ENCODE measurements at places on chromosomes 11 and 22. TPM values are rescaled to one million over a fixed set of nuclear protein-coding genes. Genes with fewer than 3 reads are reported as not detected.
A peak's percentile ranks its signal among the peaks of the same experiment; 100 is the strongest.

GRCh38 chr11:3206156-3206921 lies 12.3 kb downstream of the MRGPRG start:
- DNase-seq, result no peak

- no peak for DNase-seq
Observed at GRCh38 chr11:130197386-130198035, 37.9 kb downstream of the ST14 start.

GRCh38 chr11:36326524-36327419 lies 30.7 kb downstream of the PRR5L start:
- DNase-seq, result no peak

GRCh38 chr11:12134236-12134585 lies 23.8 kb downstream of the MICAL2 start:
- DNase-seq, result no peak

PGA3 gene
- not detected for total RNA-seq

DNA sequence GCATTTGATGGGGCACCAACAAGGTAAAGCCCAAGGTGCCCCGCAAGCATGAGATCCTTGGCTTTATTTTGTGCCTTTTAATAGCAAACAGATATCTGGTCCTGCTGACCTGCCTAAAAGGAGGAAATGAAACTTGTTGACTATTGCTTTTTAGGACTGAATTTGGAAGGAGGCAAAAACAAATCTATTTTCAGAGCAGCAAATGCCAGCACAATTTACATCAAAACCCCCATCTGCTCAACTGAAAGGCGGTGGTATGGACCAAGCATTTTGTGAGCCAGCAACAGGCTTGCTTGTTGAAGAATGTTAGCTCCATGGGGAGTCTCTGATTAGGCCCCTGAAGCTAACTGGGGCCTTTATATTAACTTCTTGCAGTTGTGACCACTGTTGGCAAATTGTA lies 192.6 kb upstream of the E2F8 start:
- DNase-seq, result no peak

DNA sequence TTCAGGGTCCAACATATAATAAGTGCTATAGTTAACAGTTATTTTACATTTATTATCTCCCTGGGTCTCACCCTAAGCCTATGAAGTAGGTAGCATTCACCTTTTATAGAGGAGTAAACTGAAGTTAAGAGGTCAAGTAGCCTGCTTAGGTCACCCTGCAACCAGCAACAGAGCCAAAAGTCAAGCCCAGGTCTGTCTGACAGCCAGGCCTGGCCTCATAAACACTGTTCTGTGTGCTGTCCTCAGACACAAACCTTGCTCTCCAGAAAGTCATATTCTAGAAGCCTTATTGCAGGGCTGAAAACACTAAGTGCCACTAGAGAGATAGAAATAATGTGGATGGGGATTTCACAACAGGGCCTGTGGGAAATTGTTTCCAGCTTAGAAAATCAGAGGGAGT lies 59.3 kb downstream of the BDNF start:
- no peak for DNase-seq

GDPD4 gene
- total RNA-seq, result 10.2 TPM

OSBP2 gene
- total RNA-seq, result 0.63 TPM

DNA sequence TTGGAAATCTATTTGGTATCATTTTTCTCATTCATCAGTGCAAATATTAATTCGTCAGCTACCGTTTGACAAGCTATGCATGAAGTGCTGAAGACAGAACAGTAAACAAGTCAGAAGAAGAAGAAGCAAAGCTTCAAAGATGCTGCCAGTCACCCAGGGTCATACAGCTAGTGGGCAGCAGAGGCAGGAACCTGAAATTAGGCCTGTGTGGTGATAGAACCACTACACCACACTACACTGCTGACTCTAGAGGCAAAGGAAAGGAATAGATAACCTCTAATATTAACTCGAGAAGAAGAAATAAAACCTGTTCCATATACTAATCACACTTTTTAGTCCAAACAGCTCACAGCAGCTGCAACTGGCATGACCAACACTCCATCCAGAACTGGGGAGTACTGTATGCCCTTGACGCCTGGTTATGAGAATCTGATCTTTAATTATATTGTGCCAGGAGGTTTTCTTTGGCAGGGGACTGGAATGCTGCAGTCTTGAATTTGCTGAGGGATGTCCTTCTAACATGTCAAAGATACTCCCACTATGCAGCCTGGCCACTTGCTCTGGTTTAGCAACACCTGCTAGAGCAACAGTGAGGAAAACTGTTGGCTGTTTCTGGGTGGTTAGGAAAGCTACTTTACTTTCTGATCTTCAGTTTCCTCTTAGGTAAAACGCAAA lies 73.0 kb downstream of the PAK1 start:
- no peak for DNase-seq

HBE1 gene
- total RNA-seq, result 1.9 TPM

DNA sequence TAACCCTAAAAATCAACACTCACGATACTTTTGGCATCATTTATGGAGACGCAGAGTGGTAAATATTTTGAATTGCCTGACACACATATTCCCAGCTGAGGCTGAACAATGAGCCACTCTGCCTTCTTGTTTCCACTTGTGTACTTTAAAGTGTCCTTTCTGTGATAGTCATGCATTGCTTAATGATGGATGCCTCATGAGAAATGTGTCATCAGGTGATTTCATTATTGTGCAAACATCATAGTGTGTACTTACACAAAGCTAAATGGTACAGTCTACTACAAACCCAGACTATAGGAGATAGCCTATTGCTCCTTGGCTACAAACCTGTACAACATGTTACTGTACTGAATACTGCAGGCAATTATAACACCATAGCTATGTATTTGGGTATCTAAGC lies 44.2 kb downstream of the MRE11 start:
- DNase-seq, result no peak

TTC12 gene
- total RNA-seq, result 5.8 TPM

- no peak for DNase-seq
Observed at GRCh38 chr22:29607426-29607825, 4.0 kb downstream of the NF2 start.

SLC6A5 gene
- total RNA-seq, result not detected

GRCh38 chr11:2251138-2251537 lies 19.2 kb downstream of the ASCL2 start:
- no peak for DNase-seq

DNA sequence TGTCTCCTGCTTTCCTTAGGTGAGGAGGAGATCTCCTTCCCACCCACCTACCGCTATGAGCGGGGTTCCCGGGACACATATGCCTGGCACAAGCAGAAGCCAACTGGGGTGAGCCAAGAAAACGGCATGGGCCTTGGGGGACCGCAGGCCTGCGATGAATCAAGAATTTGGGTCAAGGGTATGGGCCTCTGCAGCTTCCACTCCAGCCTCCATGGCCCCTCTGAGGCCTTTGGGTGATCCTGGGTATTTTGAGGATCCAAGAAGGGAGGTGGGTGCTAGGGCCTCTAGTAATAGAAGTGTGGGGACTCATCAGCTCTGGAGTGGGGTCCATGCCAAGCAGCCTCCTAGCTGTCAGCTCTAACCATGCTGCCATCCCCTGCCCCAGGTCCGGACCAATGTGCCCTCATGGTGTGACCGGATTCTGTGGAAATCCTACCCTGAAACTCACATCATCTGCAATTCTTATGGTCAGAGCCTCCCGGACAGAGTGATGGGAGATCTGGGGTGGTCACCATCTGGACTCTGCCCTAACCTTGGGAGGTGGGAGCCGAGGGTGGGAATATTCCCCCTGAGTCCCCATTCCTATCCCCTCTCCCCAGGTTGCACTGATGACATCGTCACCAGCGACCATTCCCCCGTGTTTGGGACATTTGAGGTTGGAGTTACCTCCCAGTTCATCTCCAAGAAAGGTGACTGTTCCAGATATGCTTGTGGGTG lies 8.6 kb downstream of the INPPL1 start:
- peak; percentile 40 for DNase-seq

DNA sequence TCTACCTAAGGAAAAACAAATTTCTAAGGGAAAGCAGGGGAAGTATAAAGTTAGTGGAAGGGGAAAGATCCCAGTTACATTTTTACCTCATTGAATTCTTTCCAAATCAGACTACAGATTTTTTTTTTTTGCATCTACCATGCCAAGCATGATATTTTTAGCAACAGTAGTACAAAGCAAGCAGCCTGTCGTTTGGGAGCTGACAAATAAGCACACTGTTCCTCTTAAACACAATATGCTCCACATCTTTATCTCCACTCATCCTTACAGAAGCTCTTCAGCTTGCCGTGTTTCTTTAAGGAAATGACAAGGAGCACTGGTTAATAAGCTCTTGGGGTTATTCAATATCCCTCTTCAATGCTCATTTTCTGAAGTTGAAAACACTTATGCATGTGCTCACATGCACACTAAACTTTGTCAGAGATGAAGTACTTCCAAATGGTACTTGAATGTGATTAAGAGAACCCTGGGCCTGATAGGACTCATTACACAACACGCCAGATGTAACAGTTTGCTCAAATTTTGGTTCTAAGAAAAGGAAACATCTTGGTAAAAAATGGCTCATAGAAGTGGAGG lies 53.8 kb downstream of the PAX6 start:
- DNase-seq, result no peak

CHADL gene
- 2.5 TPM for total RNA-seq

DNA sequence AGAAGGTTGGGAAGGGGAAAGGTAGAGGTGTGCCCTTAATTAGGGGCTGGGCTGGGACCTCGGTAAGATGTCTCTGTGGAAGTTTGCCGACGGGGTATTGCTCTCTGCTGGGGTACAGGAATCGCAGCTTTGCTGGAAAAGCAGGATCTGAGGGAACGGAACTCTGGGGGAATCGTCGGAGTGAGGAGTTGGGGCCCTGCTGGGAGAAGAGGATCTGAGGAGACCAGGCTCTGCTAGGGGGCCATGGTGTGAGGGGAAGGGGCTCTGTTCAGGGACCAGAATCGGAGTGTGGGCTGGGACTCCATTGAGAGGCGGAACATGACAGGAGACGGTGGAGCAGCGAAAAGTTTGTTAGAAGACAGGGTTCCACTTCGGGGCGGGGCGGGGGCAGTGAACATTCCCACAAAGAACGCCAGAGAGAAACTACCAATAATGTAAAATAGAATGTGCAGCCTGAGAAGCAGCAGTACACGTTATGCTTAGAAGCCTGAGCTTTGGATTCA lies 456 bp downstream of the AAMDC start:
- DNase-seq, result peak; percentile 48

DNA sequence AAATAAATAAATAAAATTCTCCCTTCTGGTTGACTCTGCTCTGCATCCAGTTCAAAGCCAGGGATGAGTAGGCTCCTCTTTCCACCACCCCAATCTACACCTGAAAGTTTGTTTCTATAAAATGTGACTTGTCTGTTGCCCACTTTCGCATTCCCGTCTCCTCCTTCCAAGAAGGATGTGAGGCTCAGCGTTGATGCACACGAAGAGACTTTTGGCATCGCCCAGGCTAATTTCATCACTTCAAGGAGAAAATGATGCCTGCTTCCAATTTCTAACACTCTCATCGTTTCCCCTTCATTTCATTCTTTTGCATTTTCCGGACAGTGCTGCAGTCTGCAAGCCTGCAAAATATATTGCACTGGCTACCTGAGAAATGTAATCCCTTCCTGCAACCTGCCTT lies 3.9 kb downstream of the MPPED1 start:
- no peak for DNase-seq

DNA sequence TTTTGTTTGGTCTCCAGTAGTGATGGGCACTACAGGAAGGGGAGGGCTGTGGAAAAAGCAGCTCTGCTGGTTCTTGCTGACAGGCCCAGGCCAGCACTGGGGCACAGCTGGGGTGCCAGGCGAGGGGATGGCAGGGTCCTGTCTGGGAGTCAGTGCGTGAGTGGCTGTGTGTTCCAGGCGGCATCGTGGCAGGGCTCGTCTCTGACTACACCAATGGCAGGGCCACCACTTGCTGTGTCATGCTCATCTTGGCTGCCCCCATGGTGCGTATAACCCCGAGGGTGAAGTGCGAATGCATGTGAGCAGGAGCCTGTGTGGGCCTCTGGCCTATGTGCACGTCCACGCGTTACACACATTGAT lies 20.9 kb downstream of the SLC37A2 start:
- DNase-seq, result no peak
